Activated CD4-positive, alpha-beta T cell treated with anti-CD3 and anti-CD28 coated beads for 1 hour (primary cell): ENCODE measurements at places on chromosomes 2 and 18.

- DNase-seq, result no peak
Observed at GRCh38 chr18:58105206-58105887, 61.3 kb downstream of the NEDD4L start.

DNA sequence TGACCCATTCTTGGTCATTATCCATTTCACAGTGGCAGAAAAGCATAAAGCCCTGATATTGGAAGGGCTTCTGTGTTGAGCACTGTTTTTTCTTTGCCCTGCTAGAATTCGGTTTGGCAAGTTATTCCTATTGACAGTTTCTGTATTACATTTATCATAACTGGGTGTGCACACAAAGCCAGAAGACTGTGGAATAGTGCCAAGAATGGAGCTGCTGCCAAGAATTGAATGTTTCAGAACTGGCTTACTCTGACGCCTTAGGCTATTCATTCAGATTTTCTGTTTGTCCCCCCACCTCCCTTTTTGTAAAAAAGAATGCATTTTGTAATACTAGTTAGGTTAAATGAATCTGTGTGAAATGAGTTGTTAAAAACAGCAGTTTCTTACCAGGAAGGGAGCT, 12.7 kb downstream of the KDM3A start:
- DNase-seq, result no peak

DNA sequence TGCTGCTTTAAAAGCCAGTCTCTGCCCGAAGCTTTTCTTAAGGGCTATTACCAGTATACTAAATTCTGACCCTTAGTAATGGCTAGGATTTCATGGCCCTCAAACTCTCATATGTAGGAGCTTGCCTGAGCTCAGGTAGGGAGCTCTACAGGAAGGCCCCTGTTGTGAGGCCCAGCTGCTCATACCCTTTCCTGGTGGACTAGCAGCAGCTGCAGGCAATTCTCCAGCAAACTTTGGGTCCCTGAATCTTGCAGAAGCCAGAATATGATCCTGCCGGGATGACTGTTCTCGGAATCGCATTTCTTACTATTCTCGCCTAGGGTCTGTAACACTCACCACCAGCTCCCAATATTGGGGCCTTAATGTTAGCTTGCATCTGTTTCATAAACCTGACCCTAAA, 106.4 kb upstream of the SERTAD2 start:
- DNase-seq, result no peak

GRCh38 chr2:133824869-133825268, 256.6 kb upstream of the NCKAP5 start:
- DNase-seq, result no peak

DNA sequence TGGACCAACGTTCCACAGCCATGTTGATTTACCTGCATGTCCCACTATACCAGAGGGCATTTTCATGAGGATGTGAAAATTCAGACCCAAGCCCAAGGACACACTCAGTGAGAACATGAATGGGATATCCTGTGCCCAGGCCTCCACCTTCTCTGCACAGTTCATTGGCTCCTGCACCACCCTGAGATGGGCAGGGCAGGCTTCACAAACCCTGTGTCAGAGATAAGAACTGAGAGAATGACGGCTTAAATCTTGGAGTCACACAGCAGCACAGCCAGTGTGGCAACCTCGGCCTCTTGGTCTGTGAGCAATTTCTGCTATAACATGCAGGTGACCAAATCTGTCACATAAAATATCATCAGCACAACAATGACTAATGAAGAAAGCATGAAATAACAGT, 71.9 kb downstream of the UXS1 start:
- no peak for DNase-seq

DNA sequence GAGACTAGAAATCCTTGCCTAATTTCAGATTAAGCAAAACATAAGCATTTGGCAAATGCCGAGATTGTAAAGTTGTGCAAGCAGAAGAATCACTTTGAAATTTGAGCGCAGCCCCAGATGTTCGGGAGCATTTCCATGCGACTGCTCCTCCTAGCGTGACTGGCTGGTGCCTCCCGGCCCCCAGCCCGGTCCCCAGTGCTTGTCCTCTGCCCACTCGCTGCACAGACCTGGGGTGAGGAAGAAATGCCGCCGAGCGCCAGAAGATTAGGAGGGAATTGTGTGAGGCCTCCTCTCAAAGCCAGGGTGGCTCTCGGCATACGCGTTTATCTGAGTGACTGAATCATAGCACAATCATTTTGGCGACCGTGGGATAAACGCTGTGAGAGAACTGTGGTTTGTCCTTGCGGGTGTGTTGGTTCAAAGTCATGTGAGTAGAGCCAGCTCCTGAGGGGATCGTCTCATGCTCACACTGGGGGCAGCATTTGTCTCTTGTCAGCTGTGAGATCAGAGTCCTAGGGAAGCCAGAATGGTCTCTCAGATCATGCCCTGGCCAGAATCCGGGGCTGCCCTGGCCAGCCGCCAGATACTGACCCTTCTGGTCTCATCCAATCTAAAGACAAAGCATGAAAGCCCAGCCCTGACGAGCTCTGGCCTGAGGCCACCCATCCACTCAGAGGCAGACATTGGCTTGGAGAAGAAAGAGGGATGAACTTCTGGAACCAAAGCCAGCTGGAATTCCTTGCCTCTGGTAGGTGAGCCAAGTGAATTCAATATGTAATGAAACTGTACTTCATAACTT, 189.3 kb downstream of the SH3RF3 start:
- no peak for DNase-seq

- no peak for DNase-seq
Observed at GRCh38 chr2:86275384-86275799, 62.0 kb downstream of the REEP1 start.

DNA sequence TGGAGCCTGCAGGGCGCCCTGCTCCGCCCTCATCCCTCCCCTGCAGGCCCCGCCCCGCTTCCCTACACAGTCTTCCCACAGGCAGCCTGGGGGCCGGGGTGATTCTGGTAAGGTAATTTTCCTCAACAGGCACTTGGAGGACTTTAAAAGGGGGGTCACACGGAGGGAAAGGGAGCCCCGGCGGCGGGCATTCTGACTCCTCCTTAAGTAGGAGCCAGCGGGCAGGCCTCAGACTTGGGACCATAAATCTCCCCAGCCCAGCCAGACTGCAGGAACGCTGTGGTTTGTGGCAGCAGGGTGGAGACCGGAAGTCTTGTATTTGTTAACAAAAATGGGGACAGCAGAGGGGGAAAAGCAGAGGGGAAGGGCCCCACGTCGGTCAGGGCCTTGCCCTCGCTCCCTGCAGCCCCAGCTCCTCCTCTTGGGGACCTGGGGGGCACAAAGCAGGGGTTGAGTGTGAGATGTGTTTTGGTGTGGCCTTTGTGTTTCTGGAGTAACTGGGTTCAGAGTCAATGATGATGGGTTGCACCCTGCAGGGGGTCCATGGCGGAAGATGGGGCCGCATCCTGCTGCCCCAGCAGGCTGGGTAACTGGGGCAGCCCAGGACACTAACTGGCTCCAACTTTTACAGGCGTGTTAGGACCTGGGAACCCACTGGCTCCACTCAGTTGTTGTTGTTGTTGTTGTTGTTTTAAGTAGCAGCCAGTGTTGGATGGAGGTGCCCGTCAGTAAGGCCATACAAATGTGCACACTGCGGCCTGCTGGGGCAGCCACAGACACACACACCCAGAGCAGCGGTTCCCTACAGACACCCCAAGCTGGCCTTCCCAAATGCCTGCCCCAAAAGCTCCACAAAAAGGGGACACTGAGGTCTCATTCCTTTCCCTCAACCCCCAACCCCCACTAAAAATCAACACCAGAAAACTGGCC, 27.7 kb downstream of the SMAD7 start:
- DNase-seq, result no peak

- no peak for DNase-seq
Observed at GRCh38 chr18:76619261-76619620, 124.2 kb upstream of the ZNF516 start.

- DNase-seq, result no peak
Observed at GRCh38 chr2:196262606-196263005, 91.2 kb upstream of the STK17B start.

- DNase-seq, result no peak
Observed at GRCh38 chr2:176128982-176129796, at the start of gene HOXD8. Gene HOXD8, plus strand, starts transcription at chr2:176129705. Its CDS starts 662 bp downstream, at chr2:176130367.

- DNase-seq, result no peak
Observed at GRCh38 chr2:69943843-69944525, 17.4 kb downstream of the ASPRV1 start.

- no peak for DNase-seq
Observed at GRCh38 chr2:126661702-126662500, 5.9 kb downstream of the GYPC start.

GRCh38 chr2:134432435-134432883, 178.6 kb downstream of the MGAT5 start:
- no peak for DNase-seq

GRCh38 chr2:80748592-80748991, 444.0 kb upstream of the LRRTM1 start:
- no peak for DNase-seq

GRCh38 chr18:65464361-65464760, 286.5 kb upstream of the CDH7 start:
- no peak for DNase-seq

- DNase-seq, result no peak
Observed at GRCh38 chr2:159086342-159086741, 117.9 kb downstream of the TANC1 start.

DNA sequence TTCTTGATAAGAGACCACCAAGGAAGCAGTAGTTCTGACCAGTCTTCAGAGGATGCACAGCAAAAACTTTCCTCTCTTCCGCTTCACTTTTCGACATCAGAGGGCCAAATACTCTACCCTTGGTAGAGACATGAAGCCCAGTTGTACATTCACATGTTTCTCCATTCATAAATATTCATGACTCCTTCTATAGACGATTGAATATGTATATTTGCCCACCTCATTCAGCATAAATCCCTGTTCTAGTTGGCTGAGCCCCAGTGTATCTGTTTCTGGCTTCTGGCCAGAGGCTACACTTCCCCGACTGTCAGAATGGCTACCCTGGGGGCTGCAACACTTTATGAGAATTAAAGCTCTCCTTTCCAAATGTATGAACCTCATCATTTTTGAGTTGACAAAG, 258.5 kb downstream of the ASXL3 start:
- DNase-seq, result no peak

GRCh38 chr18:76528477-76529432, 33.7 kb upstream of the ZNF516 start:
- no peak for DNase-seq

DNA sequence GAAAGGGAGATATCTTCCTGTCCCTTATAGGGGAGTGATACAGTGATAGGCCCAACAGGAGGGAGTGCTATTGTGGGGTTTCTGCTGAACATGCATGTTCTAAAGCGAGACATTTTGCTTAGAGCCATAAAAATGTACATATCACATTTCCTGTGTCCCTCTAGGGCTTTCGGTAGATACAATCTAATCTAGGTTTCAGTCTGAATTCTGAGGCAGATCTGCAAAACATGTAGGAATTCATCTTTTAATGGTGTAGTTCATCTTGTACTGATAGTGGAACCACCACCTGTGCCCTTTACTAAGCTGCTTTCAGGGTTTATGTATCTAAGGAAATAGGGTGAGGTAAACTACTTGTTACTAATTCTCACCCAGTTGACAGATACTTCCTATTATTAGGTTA, 73.8 kb downstream of the SPTBN1 start:
- no peak for DNase-seq

DNA sequence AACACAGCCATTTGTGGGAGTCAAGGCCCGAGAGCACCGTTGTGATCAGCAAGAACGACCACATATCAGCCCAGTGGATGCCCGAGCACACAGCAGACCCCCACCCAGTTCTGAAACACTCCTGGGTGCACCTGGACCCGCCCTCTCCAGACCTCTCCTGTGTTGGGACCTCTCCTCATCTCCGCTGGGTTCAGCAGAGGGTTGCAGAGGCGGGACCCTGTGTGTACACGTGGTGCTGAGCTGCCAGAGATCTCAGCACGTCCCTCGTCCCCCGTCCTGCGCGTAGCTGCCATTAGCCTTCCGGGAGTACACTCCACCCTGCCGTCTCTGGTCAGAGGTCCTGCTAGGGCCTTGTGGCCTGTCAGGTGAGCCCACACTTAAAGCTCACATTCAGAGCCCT, 51.7 kb downstream of the ADI1 start:
- no peak for DNase-seq

- DNase-seq, result peak; percentile 68
Observed at GRCh38 chr2:221573430-221574230, 1.5 kb upstream of the EPHA4 start.

DNA sequence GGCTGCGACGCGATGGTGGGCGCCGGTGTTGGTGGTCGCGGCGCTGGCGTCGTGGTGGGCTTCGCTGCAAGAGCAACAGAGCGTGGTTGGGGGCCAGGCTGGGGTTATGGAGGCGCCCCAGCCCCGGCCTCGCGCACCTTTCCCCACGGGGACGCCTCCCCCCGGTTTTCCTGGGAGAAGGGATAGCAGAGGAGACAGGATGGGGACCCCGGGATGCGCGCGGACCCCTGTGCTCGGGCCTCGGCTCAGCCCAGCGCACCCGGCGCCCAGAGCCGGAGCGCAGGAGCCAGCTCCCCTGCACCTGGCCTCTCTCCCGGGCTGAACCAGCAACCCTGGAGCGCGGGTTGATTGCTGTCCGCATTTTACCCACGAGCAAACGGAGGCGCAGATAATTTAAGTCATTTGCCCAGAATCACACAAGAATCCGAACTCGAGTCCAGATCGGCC, 1.0 kb downstream of the CD8A start:
- no peak for DNase-seq

GRCh38 chr18:40939656-40940515, 1015.1 kb upstream of the PIK3C3 start:
- no peak for DNase-seq

- no peak for DNase-seq
Observed at GRCh38 chr2:23609254-23609653, 224.3 kb downstream of the KLHL29 start.

- DNase-seq, result no peak
Observed at GRCh38 chr18:6855767-6856166, 126.3 kb downstream of the ARHGAP28 start.

DNA sequence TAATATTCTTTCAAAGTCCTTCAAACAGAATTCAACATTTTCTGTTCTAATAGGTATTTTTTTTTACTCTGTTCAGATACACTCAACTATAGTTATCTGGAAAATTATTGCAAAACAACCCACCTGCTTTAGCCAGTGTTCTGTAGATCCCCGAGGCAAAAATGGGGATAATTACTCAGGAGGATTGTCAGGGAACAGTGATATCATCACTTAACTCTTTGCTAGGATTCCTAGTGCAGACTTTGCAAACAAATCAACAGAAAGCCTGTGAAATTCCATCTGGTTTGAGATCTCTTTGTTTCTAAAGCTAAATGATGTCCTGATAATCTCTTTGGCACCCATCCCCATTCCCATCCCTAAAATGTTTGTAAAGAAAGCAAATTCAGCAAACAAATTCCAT, 413.6 kb upstream of the MEIS1 start:
- DNase-seq, result no peak
